ENCODE measurements at places on chromosomes 16 and 17.

GRCh38 chr16:77434530-77435271, at the start of gene ADAMTS18:
ADAMTS18 (minus strand) TSS chr16:77435034; CDS start chr16:77434695, 339 bp downstream.
- no peak for DNase-seq

DNA sequence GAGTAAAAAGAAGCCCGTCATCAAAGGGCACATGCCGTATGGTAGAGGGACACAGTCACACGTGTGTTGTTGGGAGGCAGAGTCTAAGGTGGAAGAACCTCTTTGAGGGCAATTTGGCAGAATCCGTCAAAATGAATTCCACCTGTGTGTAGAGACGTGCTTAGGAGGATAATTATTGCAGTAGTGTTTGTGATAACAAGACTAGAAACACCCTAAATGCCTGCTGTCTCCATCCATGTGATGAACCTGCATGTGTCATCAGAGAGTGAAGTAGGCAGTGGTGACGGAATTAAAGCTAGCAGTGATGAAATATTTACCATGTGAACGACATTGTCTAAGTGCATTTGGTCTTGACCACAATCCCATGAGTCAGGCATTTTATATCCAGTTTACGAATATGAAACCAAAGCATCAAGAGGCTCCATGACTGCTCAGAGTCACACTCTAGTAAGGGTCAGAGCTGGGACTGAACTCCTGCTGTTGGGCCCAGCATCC, 61.3 kb upstream of the ADORA2B start:
- no peak for DNase-seq

DNA sequence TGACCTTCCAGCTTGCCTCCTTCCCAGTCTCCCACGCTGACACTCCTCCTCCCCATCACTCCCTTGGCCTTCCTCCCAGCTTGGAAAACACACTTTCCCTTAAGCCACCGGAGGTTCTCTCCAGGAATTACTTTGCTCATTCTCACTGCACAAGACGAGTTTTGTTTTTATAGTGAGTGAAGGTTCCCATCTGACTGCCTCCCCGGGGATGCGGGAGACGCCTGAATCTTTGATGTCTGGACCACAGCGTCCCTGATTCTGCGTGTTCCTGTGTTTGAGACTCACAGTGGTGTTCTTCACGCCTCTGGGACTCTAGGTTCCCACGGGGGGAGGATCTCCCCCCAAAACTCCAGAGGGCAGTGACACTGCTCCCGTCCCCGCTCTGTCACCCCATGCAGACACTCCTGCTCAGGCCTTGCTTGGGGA, 2.0 kb downstream of the DNAI2 start:
- no peak for DNase-seq

GRCh38 chr16:21722771-21723455, 59.1 kb downstream of the OTOA start:
- DNase-seq = no peak

- DNase-seq = no peak
These were observed 10.5 kb upstream of the KRT38 start for GRCh38 chr17:41451154-41451728.

DNA sequence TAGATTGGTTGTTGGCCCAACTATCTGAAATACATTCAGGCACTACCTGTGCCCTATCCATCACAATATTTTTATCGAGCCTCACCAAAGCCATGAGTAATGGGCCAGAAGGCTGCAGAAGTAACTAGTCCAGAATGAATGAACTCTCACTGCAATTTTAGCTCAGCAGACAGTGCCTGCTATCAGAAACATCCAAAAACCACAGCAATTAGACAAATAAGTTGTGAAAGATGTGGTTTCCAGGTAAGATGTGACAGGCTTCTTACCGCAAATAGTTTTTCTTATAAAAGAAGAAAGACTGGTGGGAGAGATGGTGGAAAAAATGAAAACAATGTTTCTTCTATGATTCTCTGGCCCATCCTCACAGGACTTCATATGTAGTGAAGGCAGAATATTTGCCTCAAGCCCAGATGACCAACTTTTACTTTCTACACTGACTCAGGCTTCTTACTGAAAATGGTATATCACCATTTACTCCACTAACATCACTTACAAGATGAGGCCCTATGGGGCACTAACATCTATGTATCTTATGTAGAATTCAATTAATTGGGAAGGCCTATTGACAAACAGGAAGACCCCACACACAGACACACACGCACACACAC, 9.8 kb upstream of the RFFL start:
- DNase-seq = no peak

GRCh38 chr16:46765050-46765449, 16.9 kb upstream of the MYLK3 start:
- DNase-seq = no peak

DNA sequence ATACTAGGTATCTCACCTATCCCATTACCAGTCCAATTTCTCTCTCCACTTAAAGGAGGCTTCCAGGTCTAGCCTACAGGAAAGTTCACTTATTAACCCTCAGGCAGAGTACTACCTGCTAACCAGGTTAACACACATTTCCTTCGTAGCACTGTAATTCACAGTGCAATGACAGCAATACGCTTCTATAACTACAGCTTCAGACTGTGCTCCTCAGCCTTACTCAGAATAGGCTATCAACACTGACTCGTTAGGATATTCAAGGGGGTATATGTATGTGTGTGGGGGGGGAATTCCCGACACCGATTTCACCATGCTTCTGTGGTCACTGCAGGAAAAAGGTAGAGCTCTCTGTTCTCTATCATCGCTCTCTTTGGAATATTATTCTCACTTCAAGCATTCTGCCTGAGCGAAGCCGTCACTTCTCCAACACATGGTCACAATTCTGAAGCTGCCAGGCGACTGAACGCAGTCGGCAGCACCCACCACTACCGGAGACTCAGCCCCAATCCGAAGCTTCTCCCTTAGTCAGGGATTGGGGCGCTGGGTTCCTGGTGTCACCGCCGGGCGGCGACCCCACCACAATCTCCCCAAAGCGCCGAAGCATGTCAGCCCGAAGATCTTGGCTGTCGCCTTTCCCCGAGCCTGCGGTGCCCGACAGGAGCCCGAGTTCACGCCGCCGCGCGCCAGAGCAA, 618 bp downstream of the GGA3 start:
- DNase-seq = no peak

GRCh38 chr16:13013043-13013442, 111.6 kb downstream of the SHISA9 start:
- DNase-seq = no peak

DNA sequence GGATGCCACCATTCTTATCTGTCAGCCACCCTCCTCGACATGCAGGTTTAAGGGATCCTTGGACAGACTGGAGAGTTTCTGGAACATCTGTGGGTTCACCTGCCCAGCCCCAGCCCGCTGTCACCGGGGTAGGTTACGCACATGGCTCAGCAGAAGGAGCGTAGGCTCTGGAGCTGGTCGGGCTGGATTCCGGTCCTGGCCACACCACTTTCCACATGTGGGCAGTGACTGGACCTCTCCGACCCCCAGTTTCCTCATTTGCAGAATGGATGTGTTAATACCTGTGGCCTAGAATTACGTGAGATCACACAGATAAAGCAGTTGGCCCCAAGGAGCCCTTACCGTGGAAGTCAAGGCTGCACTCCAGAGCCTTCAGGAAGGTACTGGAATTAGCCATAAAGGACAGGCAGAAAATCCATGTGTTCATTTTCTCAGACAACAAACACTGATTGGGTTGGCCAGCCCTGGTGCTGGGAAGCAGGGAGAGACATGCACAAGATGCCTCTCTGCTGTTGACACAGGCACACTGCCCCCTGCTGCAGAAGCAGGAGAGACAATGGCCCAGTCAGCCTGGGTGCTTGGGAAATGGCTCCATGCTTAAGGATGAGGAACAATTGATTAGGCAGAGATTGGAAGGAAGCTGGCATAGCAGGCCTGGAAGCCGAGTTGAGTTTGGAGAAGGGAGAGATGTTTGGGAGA, 58.8 kb downstream of the SF3B3 start:
- no peak for DNase-seq

DNA sequence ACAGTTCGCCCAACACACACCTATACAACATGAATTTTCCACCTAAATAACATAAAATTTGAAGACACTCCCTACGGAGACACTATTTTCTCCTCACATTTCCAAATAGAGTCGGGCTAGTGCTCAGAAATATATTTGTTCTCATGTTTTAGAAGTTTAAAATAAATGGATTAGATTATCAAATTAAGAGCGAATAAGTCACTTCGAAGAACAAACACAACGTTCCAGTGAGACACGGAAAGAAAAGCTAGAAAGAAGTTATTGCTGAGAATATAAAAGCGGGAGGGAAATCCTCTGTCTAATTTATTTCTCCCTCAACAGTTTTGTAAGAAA, 2.0 kb upstream of the HS3ST3B1 start:
- DNase-seq = no peak

DNA sequence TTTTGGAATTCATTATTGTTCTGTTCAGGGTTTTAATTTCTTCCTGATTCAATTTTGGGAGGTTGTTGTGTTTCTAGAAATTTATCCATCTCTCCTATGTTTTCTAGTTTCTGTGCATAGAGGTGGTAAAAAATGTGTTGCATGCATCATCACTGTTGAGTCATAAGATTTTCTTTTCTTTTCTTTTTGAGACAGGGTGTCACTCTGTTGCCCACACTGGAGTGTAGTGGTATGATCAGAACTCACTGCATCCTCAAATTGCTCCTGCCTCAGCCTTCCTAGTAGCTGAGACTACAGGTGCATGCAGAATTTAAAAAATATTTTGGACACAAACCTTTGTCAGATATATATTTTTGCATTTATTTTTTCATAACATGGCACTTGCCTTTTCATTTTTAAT, 184.8 kb downstream of the BCAS3 start:
- DNase-seq = no peak

- DNase-seq = no peak
These were observed at the start of gene MT1B for GRCh38 chr16:56651586-56651985. MT1B (plus strand) TSS chr16:56651886; CDS start chr16:56651954, 68 bp downstream.

GRCh38 chr16:55393991-55394390, 70.0 kb downstream of the IRX6 start:
- DNase-seq = no peak

GRCh38 chr17:2053380-2054261, 1.3 kb upstream of the HIC1 start:
- DNase-seq = peak; percentile 78

GRCh38 chr16:68287276-68288251, 23.2 kb downstream of the SLC7A6OS start:
- DNase-seq = no peak

GRCh38 chr17:62649570-62649969, 22.1 kb downstream of the MRC2 start:
- no peak for DNase-seq

DNA sequence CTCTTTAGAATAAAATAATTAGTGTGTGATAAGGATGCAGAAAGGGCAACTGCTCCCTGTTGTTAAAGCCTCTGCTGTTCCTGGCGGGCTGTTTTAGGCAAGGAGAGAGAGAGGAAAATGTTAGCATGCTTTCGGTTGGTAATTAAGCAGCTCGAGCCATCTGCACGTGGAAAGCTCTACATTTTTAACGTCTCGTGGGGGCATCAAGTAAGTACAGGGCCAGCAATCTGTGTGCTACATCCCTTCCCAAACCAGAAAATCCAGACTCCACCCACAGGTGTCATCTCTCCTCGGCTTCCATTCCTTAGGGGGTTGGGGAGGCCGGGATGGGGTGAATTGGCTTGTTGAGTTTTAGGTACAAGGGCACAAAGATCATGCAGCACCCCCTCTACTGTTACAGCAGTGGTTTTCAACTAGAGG, 62.4 kb upstream of the MARCHF10 start:
- no peak for DNase-seq

DNA sequence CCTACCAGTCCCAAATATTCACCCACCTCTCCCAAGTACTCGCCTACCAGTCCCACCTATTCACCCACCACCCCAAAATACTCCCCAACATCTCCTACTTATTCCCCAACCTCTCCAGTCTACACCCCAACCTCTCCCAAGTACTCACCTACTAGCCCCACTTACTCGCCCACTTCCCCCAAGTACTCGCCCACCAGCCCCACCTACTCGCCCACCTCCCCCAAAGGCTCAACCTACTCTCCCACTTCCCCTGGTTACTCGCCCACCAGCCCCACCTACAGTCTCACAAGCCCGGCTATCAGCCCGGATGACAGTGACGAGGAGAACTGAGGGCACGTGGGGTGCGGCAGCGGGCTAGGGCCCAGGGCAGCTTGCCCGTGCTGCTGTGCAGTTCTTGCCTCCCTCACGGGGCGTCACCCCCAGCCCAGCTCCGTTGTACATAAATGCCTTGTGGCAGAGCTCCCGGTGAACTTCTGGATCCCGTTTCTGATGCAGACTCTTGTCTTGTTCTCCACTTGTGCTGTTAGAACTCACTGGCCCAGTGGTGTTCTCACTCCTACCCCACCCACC, 29.8 kb downstream of the POLR2A start:
- no peak for DNase-seq

- DNase-seq = no peak
These were observed 30.4 kb downstream of the CFDP1 start for GRCh38 chr16:75402821-75403475.

DNA sequence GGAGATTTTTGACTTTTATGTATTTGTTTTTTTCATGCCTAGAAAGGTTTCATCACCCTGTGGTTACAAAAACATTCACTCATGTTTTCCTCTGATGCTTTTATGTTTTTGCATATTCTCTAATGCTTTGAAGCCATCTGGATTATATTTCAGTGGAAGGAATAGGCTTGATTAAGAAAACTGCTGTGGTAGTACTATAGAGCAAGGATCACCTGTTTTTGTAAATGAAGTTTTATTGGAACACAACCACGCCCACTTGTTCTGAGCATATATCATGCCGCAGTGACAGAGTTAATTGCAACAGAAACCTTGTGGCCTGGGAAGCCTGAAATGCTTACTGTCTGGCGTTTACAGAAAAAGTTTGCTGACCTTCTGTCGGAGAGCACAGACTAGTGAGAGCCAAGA, 11.5 kb downstream of the COX10 start:
- DNase-seq = no peak

DNA sequence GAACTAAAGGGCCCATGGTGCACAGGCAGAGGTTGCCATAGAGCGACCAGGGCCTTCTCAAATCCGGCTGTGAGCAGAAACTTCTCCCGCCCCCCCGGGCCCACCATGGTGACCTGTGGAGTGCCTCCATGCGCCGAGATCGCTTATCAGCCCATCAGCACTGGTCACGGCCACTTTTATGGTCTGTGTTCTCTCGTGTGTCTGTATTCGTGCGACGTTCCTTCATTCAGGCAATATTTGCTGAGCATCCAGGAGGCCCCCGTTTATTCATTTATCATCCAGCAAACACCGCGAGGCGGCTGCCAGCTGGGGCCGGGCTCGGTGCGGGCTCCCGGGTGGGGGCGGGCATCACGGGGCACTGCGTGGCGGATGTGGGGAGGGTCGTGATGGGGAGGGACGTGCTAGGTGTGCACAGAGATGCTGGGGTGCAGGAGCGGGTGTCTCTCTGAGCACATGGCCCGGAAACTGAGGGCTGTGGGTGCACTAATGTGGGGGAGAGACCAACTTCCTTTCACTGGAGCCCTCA, 88.0 kb upstream of the CBX4 start:
- no peak for DNase-seq

DNA sequence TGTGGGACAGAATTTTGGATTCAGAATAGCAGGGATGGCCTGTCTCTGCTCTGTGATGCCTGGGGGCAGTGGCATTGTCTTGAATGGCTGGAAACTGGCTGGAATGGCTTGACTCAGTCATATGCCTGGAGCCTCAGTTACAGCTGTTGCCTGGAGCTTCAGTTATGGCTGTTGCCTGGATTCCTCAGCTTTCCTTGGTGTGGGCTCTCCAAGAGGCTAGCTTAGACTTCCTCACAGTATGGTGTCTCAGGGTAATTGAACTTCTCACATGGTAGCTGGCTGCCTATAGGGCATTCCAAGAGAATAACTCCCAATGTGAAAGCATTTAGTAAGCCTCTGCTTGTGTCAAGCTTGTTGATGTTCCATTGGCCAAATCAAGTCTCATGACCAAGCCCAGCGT, 21.1 kb downstream of the KRT23 start:
- DNase-seq = no peak

All from stimulated activated CD8-positive, alpha-beta memory T cell treated with anti-CD3 and anti-CD28 coated beads, Interleukin-4, amount 100 ng/mL, for 24 hours (primary cell).